ENCODE measurements at places on chromosomes 7 and 10. TPM values are rescaled to one million over a fixed set of nuclear protein-coding genes. Genes with fewer than 3 reads are reported as not detected.

DNA sequence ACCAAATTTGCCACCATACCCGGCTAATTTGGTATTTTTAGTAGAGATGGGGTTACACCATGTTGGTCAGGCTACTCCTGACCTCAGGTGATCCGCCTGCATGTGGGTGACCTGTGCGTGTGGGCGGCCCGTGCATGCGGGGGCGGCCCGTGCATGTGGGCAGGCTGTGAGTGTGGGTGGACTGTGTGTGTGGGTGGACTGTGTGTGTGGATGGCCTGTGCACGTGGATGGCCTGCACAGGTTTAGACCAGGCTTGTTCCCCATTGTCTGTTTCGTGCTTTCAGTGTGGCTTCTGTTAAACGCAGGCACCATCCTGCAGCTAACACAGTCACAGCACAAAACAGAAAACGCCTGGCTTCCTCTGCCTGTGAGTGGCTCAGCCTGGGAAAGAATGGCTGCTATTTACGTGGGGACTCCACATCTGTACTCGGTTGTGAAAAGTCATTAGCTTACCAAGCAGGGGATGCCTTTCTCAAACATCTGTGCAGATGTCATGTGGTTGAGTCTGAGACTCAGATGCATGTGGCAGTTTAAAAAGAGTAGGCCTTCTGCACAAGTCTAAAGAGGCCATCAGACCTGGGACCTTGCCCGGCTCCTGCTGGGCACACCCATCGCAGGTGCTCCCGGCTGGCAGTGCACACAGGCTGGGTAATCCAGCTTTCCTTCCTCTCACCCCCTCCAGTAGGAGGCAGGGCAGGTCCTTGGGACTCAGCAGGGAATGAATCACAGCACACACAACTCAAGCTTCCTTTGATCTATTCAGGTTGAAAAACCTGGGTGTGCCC is 91.6 kb downstream of the COBL start:
- H3K36me3 ChIP-seq: no peaks in the 10 kb centered on the region
- DNase-seq: peak; percentile 32
- H3K27ac ChIP-seq: no peak overlapping the region
- H3K4me3 ChIP-seq: no peak overlapping the region
- no peaks in the 10 kb centered on the region for H3K4me1 ChIP-seq

DNA sequence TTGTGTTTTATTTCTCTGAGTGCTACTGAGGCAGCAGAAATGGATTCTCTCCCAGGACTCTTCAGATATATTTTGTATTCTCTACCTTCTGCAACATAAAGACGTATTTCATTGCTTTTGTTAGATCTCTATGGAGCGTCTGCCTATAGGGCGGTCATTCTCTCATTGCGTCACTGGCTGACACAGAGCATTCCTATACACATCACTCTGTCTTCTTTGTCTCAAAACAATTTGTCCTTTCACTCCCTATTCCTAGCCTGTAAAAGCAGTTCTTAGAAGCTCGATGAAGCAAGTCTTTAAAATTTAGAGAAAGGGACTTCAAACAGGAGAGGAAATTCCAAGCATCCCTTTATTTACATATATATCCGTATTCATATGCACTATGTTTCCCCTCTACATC is 120.6 kb downstream of the CPED1 start:
- H3K4me3 ChIP-seq: no peak overlapping the region
- no peaks in the 10 kb centered on the region for H3K27me3 ChIP-seq
- H3K27ac ChIP-seq: no peak overlapping the region
- H3K4me1 ChIP-seq: no peaks in the 10 kb centered on the region

- DNase-seq: no peak
- no peak overlapping the region for H3K4me3 ChIP-seq
- no peaks in the 10 kb centered on the region for H3K36me3 ChIP-seq
- no peaks in the 10 kb centered on the region for H3K4me1 ChIP-seq
- H3K27ac ChIP-seq: no peak overlapping the region
These were observed 586.6 kb downstream of the SUGCT start for GRCh38 chr7:40721342-40721949.

- H3K27ac ChIP-seq: peak overlapping the region; percentile 13
- no peaks in the 10 kb centered on the region for H3K27me3 ChIP-seq
- DNase-seq: no peak
- peaks cover 5% of the 10 kb centered on the region for H3K4me1 ChIP-seq
These were observed 229.9 kb downstream of the KIAA1217 start for GRCh38 chr10:24438800-24439199.

DNA sequence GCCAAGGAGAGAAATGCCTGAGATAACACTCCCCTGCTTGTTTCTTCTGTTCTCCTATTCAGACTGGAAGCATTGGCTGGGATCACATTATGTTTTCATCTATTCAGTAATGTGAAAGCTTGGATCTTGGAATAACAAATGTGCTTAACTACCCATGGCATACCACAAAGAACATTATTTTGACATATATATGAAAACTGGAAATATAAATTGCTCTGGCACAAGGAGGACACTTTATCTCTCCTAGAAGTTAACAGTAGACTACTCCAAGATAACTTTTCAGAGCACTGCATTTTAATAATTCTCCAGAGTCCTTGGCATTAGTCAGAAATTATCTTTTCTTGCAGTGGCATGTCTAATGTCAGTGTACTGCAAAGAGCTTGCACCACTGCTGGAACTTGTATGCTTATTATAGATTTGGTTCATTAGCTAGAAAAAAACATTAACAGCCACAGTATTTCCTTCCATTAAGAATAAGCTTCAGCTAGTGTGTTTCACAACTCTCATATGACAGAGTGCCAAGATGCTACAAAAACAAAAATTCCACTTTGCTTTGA is 169.3 kb upstream of the LRRN3 start:
- H3K27ac ChIP-seq: no peak overlapping the region
- H3K36me3 ChIP-seq: no peaks in the 10 kb centered on the region
- no peaks in the 10 kb centered on the region for H3K27me3 ChIP-seq
- peaks cover 28% of the 10 kb centered on the region for H3K4me1 ChIP-seq
- no peak overlapping the region for H3K4me3 ChIP-seq

- no peak overlapping the region for H3K4me3 ChIP-seq
- no peaks in the 10 kb centered on the region for H3K36me3 ChIP-seq
These were observed 5.5 kb upstream of the CFAP46 start for GRCh38 chr10:132947843-132948242.

- no peak for DNase-seq
- H3K27ac ChIP-seq: no peak overlapping the region
- no peak overlapping the region for H3K4me3 ChIP-seq
- H3K4me1 ChIP-seq: no peaks in the 10 kb centered on the region
- H3K27me3 ChIP-seq: no peaks in the 10 kb centered on the region
- no peaks in the 10 kb centered on the region for H3K36me3 ChIP-seq
These were observed 65.6 kb downstream of the TWIST1 start for GRCh38 chr7:19051767-19052375.

- no peaks in the 10 kb centered on the region for H3K27me3 ChIP-seq
- peak; percentile 51 for DNase-seq
- H3K27ac ChIP-seq: no peak overlapping the region
- H3K4me1 ChIP-seq: no peaks in the 10 kb centered on the region
These were observed 22.6 kb upstream of the ICA1 start for GRCh38 chr7:8284606-8285005.

DNA sequence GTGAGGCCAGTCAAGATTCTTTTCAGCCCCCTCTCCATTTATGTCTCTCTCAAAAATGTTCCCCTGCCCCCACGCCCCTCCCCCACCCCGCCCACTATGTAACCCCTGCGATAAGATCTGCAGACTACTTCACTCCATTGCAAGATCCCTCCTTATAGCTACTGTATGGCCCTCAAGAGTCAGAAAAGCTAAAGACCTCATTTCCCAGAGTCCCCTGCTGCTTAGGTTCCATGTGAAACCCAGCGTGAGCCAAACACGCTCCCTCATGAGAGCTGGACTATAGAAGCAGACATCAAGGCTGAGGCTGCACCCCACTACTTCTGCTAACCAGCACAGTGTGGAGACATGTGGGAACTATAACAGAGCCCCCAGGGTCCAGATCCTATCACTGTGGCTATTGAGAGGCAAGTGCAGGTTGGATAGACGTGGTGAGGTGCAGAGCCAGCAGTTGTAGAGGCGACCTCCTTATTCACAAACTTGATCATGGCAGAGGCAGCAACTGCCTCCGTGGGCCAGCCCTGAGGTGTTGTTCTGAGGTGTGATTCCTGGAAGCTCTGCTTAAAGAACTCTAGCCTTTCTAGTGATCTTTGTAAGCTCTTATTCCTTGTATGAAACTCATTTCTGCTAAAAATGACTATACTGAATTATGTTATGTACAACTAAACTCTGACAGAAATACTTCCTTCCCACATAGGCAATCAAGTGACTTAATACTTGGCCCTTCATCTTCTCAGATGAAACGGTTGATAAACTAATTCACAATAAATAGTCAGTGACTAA is 117.0 kb upstream of the ARID5B start:
- no peak for DNase-seq
- peaks cover 7% of the 10 kb centered on the region for H3K4me1 ChIP-seq
- no peak overlapping the region for H3K27ac ChIP-seq

DNA sequence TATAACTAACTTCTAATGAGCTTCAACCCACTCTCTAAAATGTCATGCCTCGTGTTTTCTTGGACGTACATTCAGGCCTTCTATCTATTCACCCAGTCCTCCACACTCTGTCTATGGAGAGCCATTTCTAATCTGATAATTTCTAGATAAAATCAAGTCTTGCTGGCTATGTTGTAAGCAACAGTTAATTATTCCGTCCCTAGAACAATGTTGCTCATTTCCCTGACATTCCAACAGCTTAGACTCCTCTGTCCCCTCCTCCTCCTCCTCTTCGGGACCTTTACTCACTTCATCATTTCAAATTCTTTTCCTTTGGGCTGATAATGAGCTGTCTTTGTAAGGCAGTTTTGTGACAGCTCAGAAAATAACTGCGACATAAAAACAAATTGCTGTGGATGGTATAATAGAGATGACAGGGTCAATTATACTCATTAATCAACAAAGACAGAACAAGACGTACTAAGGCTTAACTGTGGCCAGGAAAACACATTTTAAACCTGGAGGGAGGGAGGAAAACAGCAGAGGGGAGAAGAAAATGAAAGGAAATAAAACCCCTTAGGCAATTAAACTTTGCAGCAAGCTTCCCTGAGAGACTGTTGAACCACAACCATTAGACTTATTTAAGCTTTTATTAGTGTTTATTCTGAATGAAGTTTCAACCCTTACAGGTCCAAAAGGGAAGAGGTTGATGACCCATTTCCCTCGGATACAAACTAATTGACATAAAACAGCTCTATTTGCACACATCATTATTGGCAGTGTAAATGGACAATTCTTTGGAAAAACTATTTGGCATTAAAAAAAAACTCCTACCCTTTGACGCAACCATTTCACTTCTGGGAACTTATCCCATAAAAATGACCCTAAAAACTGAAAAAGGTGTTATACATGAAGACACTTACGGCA is 179.1 kb downstream of the SFMBT2 start:
- no peaks in the 10 kb centered on the region for H3K27me3 ChIP-seq
- H3K36me3 ChIP-seq: no peaks in the 10 kb centered on the region
- H3K4me3 ChIP-seq: no peak overlapping the region

- no peak for DNase-seq
- no peak overlapping the region for H3K27ac ChIP-seq
- no peaks in the 10 kb centered on the region for H3K36me3 ChIP-seq
- H3K27me3 ChIP-seq: no peaks in the 10 kb centered on the region
- no peaks in the 10 kb centered on the region for H3K4me1 ChIP-seq
These were observed 186.2 kb upstream of the NPSR1 start for GRCh38 chr7:34471844-34472243.

GRCh38 chr10:35933940-35934641 is 292.0 kb upstream of the FZD8 start:
- no peak overlapping the region for H3K4me3 ChIP-seq
- H3K4me1 ChIP-seq: no peaks in the 10 kb centered on the region

DNA sequence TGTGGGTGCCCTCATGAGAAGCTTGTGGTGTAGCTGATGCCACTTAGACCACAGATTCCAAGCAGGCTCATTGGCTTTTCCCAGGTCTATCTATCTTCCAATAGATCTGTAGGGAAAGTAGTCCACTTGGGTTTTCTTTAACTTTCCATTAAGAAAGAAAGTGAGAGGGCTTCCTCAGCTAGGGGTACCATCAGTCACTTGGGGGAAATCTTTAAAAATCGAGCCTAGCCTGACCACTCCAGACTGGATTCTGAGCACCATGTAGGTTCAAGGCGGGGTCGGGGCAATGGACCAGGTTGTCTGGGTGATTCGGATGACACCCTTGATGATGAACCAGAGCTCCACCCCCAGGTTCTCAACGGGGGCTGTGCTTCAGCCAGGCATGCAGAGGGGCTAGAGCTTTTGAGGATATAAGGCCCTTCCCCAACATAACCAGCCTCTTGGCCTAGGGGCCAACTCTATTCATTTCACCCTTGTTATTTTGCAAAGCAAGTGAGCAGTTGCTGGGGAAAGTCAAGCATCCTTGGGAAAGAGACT is 27.0 kb downstream of the ITPRIP start:
- no peak for DNase-seq
- no peak overlapping the region for H3K27ac ChIP-seq
- H3K4me3 ChIP-seq: no peak overlapping the region

- no peak overlapping the region for H3K27ac ChIP-seq
- no peak overlapping the region for H3K4me3 ChIP-seq
- no peaks in the 10 kb centered on the region for H3K4me1 ChIP-seq
- no peaks in the 10 kb centered on the region for H3K36me3 ChIP-seq
- H3K27me3 ChIP-seq: no peaks in the 10 kb centered on the region
These were observed 9.3 kb upstream of the JCAD start for GRCh38 chr10:30068492-30069223.

Gene CTAGE8
- total RNA-seq: 21.4 TPM

Gene ANKRD61
- total RNA-seq: not detected

Gene TMEM273
- 13.9 TPM for total RNA-seq

Gene PLEKHS1
- not detected for total RNA-seq

Gene UNCX
- total RNA-seq: not detected
